ENCODE measurements at places on chromosomes 13 and 19.

- DNase-seq = peak; percentile 29
These were observed 4.9 kb upstream of the N4BP2L1 start for GRCh38 chr13:32432856-32433255.

GRCh38 chr13:92657565-92657964 lies 569.0 kb upstream of the GPC6 start:
- DNase-seq = no peak

- no peak for DNase-seq
These were observed 352.7 kb upstream of the ZNF507 start for GRCh38 chr19:31992750-31993149.

DNA sequence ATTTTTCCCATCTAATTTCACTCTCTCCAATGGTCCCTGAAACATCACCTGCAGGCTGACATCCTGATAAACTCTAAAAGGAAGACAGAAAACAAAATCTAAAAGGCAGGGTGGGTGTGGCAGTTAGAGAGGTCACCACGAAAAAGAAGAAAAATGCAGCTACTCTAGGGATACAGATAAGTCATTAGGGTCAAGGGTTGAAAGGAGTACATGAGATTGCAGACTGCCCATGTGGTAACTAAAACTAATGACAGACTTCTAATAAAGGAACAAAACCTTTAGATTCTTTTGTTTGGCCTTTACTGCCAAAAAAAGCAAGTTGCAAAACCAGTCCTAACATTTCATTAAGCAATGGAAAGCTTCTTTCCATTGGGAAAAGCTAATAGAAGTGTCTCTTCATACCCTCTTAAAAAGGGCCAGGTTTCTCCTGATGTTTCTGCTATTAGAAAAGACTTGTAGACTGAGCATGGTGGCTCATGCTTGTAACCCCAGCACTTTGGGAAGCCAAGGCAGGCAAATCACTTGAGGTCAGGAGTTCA lies 31.0 kb downstream of the THSD1 start:
- DNase-seq = no peak

GRCh38 chr19:15421136-15421695 lies 2.4 kb upstream of the AKAP8L start:
- DNase-seq = no peak

- no peak for DNase-seq
These were observed 54.4 kb upstream of the RGCC start for GRCh38 chr13:41402691-41403511.

- no peak for DNase-seq
These were observed 1.2 kb downstream of the CBARP start for GRCh38 chr19:1236576-1236975.

DNA sequence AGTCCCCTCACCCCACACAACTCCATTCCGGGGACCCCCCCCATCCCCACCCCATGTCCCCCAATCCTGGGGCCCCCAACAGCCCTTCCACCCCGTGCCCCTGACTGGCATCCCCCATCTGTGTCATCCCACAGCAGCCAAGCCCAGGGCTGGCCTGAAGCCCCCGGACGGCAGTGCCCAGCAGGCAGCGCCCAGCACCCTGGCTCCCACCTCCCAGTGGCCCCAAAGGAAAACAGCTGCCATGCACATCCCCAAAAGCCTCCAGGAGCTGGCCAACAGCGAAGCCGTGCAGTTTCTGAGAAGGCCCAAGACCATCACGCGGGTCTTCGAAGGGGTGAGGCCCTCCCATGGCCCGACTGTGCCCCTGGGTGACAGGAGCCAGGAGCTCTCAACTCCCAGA lies 1.4 kb downstream of the SYNGR4 start:
- no peak for DNase-seq

- no peak for DNase-seq
These were observed 1.7 kb downstream of the YJEFN3 start for GRCh38 chr19:19530423-19530804.

DNA sequence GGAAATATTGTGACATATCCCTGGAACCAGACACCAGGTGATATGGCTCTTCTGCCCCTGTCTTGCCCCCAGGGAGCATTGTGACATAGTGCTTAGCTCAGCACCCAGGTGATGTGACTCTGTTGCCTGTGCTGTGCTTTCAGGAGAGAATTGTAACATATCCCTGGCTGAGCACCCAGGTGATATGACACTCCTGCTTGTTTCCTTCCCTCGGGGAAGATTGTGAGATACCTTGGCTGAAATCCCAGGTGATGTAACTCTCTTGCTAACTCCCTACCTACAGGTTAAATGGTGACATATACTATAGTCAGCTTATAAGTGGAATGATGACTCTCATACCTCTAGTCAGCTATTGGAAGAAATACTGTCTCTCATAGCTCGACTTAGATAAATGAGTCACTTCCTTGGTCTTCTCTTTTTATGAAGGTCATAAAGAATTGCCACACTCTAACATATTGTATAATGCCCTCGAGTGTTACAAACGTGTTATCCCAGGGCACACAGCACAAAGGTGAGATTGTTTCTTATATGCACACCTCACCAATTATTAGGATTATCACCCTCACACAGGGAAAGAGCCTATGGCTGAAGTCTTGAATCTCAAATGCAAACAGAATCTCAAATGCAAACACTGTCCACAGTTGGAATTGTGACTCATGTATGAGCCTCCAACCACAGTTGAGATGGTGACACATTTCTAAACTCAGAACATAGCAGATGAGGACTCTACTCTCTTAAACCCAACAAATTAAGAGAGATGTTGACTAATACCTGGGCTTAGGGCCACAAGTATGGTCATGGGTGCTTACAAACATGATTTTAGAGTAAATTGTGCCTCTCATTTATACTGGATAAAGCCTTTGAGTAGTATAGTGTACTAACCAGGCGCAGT lies 32.7 kb upstream of the ZNF254 start:
- DNase-seq = no peak

DNA sequence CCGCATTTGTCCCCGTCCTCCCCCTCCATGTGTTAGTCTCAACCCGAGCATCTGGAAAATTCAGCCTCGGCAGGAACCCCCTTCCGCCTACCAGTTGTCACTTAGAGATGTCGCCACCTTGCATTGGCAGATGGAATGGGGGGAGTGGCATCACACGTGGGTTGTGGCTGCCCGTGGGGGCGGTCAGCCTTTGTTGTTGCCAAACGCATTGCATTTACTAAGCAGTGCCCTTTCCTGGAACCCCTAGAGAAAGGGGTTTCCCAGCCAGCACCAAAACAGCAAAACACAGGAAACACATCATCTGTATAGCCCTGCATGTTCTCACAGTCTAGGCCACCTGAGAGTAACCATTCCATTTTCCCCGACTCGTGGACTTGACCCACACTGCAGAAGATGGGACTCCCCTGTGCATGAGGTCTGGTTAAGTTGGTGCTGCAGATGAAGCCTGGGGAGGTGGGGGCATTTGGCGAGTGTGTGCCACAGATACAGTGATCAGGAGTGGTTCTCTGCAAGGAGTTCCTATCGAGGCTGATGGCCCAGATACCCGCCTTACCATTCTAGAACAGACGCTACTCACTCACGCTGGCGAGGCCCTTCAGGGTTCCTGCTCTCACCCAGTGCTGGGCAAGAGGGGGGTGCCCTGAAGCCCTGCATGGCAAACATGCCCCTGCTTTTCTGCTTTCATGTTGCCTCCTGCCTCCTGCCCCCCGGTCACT lies 38.3 kb downstream of the TMED1 start:
- no peak for DNase-seq

- DNase-seq = no peak
These were observed 258.4 kb upstream of the SLC10A2 start for GRCh38 chr13:103324641-103325040.

GRCh38 chr13:111043575-111043982 lies 71.5 kb upstream of the ARHGEF7 start:
- DNase-seq = no peak

GRCh38 chr13:96285729-96286128 lies 195.8 kb downstream of the HS6ST3 start:
- DNase-seq = no peak

GRCh38 chr19:34350161-34350561 lies 14.8 kb upstream of the GPI start:
- no peak for DNase-seq

- no peak for DNase-seq
These were observed 11.4 kb downstream of the SBNO2 start for GRCh38 chr19:1162404-1163282.

- DNase-seq = no peak
These were observed 168.9 kb downstream of the PTPRS start for GRCh38 chr19:5171711-5172110.

GRCh38 chr13:60143775-60144174 lies 20.0 kb downstream of the DIAPH3 start:
- no peak for DNase-seq

DNA sequence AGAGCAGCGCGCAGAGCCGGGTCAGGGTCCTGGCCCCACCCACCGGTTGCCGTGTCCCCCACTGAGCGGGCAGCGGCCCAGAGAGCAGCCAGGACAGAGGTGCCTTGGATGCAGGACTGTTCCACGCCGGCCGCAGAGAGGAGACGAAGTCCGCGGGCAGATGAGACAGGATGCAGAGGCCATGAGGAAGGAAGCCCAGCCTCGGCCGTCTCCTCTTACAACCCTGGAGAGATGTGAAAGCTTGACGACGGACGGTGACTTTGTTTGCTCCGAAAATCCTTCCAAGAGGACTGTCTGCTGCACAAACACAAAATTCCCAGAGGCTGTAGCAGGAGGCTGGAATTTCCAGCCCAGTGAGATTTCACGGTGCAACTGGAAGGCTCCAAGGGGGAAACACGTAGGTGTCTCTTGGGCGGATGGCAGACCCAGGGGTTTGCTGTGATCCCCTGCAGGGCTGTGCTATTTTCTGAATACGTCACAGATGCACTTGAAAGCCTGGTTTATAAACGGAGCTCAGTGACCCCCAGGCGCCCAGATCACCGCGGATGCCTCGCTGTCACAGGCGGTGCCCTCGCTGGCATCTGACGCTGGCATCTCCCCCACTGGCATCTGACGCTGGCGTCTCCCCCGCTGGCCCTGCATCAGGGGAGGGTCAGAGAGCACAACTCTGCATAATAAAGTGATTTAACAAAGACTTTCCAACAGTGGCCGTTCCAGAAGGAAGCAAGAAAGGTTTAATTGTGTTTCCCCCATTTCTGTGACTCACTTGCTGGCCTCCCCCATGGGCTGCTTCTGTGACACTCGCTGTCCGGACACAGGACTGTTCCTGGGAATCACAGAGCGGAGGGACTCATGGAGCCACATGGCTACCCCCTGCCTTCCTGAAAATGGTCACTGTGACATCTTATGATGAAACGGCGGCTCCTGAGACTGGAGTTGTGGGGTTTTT lies 62.0 kb upstream of the C13orf46 start:
- DNase-seq = no peak

DNA sequence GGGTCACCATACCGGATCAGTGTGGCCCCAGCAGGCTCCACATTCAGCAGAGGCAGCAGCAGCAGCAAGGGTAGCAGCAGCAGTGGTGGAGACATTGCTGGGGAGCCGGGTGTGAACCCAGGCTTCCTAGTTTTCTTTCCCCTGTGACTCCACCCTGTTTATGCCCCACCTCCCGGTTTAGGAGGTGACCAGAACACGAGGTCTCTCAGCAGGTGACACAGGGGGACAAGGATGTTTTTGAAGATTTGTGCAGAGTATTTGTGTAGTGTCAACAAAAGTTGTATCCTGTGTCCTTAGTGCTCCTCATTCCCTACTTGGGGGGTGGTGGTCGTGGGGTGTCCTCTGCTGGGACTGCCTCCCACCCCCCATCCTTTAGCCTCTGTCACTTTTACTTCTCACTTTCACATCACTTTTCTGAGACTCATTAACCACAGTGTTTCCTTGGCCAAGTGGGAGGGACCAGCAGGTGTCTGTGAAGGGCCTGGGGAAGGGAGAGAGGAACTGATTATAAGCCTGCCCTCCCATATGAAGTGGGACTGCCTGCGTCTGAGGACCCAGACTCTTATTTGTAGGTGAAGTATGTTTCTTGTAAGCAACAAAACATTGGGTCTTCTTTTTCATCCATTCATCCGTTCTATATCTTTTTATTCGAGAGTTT lies 15.6 kb upstream of the KCNC3 start:
- DNase-seq = no peak

DNA sequence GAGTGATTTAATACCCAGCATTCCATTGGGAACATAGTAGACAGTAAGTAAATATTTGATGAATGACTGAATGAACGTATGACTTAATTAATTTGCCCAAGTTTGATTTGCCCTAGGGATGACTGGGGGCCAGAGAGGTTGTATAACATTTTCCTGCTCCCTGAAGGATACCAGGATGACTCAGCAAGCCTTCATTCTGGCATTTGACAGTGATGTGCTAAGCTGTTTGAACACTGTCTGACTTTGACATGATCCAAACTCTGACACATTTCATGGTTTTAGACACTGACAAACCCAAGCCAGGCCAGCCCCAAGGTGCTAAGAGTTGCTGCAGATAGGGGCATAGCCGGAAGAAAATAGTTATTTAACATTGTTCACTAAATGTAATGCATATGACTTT lies 53.4 kb upstream of the KLF12 start:
- DNase-seq = no peak

DNA sequence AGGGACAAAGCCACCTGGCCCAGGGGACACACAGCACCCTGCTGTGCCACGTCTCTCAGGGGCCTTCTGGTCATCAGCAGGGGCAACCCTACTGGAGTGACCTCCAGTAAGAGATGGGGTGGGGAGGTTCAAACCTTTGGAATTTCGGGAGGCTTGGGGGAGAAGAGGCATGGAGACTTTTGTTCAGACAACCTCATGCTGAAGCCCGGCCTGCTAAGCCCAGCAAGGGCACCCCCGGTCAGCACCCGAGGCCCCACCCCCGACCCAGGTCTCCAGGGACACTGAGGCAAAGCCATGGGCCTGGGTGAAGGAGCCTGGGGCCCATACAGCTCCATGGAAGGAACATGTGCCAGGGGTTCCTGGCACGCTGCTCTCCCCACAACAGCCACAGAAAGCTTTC lies 23.3 kb downstream of the ZNF787 start:
- DNase-seq = no peak

- DNase-seq = no peak
These were observed 15.5 kb downstream of the DPP9 start for GRCh38 chr19:4707956-4708650.

GRCh38 chr19:50520822-50521465 lies 7.2 kb upstream of the ASPDH start:
- no peak for DNase-seq

DNA sequence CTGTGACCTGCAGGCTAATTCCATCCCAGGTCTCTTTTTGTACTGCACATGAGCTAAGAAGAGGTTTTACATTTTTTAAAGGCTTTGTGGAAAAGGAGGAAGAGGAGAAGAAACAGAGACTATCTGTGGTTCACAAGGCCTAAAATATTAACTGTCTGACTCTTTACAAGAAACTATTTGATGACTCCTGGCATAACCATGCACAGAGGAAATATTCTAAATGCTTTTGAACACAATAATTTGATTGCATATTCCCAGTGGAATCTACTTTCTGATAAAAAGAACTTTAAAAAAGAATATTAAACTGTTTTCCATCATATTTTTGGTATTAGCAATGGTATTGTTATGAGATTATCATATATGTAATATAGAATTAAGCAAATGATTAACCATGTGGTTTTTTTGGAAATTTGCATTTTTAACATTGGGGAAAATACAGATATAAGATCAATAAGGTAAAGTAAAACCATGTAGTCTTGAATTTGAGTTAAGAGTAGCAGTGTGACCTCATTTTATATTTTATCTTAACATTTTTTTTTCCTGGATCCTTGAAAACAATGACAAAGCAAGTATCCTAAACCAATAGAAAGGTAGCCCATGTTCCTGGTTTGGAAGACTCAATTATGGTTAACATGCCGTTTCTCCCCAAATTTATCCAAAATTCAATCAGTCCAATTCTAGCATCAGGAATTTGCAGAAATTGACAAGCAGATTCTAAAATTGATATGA lies 251.0 kb downstream of the UQCRFS1 start:
- no peak for DNase-seq
